Liver (tissue), 10 donors: ENCODE measurements at places on chromosomes 16 and 17.

- DNase-seq, result no peak
These were observed 22.9 kb downstream of the C1QTNF1 start for GRCh38 chr17:79046916-79047280.

DNA sequence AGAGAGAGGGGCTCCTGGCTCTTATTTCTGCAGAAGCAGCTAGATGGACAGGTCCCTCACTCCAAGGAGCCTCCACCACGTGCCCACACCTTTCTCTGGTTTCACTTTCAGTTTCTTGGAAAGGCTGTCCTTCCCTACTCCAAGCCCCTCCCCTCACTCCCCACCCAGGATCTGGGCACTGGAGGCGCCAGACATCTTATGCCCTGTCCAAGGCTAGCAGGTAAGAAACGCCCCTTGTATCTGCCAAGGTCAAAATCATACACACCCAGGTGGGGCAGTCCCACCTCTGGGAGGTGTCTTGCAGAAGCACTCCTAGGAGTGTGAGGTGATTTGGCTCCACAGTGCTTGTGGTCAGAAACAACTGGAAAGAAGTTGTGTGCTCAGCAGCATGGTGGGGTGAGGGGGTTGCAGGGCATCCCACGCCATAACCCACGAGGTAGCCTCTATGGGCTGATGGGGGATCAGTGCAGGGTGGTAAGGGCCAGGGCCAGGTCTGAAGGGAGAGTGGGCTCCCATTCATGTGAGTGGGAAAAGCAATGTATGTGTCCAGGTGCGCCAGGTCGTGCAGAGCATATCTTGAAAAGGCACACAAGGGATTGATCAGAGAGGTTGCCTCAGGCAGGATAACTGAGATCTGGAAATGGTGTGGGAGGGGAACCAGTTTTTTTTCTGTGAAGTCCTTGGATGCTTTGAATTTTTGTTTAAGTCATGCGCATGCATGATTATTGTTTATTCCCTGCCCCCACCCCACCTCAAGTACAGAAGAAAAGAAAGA, 31.8 kb upstream of the PRM1 start:
- DNase-seq, result no peak

GRCh38 chr16:17836868-17837602, 366.3 kb upstream of the XYLT1 start:
- DNase-seq, result no peak

- DNase-seq, result no peak
These were observed 5.3 kb downstream of the DUSP14 start for GRCh38 chr17:37494971-37495370.

DNA sequence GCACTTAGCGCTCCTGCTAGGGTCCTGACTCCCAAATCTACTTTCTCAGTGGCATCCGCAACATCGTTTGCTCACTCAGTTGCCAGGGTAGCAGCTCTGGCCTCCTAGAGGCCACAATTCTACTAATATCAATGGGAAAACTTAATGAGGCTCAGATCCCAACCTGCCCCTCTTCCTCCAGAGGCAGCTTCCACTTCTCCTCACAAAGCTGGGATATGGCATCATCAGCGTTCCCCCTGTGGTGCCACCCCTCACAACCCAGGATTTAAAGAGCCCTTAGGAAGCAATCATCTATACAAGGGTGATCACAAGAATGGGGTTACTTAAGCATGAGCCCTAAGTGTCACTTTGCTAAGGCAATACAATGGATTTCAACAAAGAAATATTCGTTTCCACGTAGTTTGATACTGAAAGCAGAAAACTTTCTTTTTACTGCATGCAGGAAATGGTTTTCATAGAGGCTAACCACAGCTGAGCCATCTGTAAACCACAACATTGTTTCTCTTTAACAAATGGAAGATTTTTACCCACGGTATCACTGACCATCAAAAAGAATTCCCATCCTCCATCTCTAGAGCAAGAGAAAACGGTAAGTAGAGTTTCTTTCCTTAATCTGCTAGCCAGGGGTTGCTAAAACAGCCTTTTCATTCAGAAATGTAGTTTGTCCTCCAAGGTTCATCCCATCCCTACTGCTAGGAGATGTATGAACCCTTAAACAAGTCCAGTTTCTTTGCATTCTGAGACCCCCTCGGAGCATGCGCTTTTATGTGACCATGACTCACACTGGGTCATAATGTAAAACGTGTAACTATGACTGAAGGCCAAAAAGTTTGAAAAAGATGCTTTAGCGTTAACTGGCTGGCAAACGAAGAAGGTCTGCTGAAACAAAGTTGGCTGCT, 68.3 kb upstream of the BCAR1 start:
- DNase-seq, result no peak
